ENCODE measurements at places on chromosomes 4 and X. TPM values are rescaled to one million over a fixed set of nuclear protein-coding genes. Genes with fewer than 3 reads are reported as not detected.

GAGE12H gene
- total RNA-seq: not detected

TMEM255A gene
- total RNA-seq: 0.39 TPM

PAGE4 gene
- not detected for total RNA-seq

EDNRA gene
- 0.30 TPM for total RNA-seq

PDZD4 gene
- 3.7 TPM for total RNA-seq

GYPE gene
- not detected for total RNA-seq

GUCY1A1 gene
- not detected for total RNA-seq

SATL1 gene
- not detected for total RNA-seq

DIAPH2 gene
- 4.5 TPM for total RNA-seq

HSFX2 gene
- 0.27 TPM for total RNA-seq

NPY5R gene
- not detected for total RNA-seq

SLC6A14 gene
- total RNA-seq: not detected

RASL11B gene
- 0.16 TPM for total RNA-seq

HCCS gene
- 52.9 TPM for total RNA-seq

TRIML2 gene
- 45.2 TPM for total RNA-seq

LUZP4 gene
- total RNA-seq: not detected

MXD4 gene
- total RNA-seq: 21.3 TPM

SLC25A14 gene
- total RNA-seq: 17.0 TPM

TNMD gene
- not detected for total RNA-seq

SHROOM3 gene
- total RNA-seq: 12.5 TPM

TMPRSS11F gene
- total RNA-seq: not detected

MID1IP1 gene
- total RNA-seq: 30.3 TPM

ERVMER34-1 gene
- total RNA-seq: 0.49 TPM

TCEAL7 gene
- total RNA-seq: not detected

RAB40A gene
- total RNA-seq: not detected

DAPP1 gene
- total RNA-seq: not detected

TCEAL6 gene
- not detected for total RNA-seq

SPOCK3 gene
- total RNA-seq: 0.12 TPM

PAGE3 gene
- total RNA-seq: not detected

TLL1 gene
- total RNA-seq: 0.19 TPM

CSN1S1 gene
- total RNA-seq: not detected

NAP1L3 gene
- 0.43 TPM for total RNA-seq

PRPS2 gene
- total RNA-seq: 45.0 TPM

PABPC5 gene
- not detected for total RNA-seq

BEX5 gene
- total RNA-seq: not detected
